ENCODE measurements at places on chromosomes 3 and 15. TPM values are rescaled to one million over a fixed set of nuclear protein-coding genes. Genes with fewer than 3 reads are reported as not detected.
A peak's percentile ranks its signal among the peaks of the same experiment; 100 is the strongest.

- DNase-seq: peak; percentile 6
Measured at GRCh38 chr15:75228787-75229186, 27.1 kb downstream of the C15orf39 start.

DNA sequence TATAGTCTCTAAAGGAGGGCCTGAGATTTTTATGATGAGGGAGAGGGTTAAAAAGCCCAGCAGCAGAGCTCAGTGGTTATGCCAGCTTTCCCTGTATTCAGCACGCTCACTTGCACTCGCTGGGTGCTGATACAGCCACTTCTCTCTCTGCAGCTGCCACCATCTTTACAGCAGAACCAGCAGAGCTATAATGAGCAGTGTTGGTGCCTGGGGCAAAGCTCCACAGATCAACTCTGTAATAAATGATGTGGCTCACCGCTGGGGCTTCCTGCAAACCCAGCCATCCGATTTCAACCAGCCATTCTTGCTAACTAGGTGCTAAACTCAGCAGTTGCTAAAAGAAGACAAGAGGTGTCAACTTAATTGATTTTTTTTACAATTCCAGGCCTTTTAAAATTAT is 48.0 kb downstream of the ARNT2 start:
- DNase-seq: no peak

- DNase-seq: no peak
Measured at GRCh38 chr3:186577521-186577920, 7.0 kb downstream of the DNAJB11 start.

GRCh38 chr3:133928136-133928893 is 32.6 kb upstream of the RAB6B start:
- DNase-seq: no peak

DNA sequence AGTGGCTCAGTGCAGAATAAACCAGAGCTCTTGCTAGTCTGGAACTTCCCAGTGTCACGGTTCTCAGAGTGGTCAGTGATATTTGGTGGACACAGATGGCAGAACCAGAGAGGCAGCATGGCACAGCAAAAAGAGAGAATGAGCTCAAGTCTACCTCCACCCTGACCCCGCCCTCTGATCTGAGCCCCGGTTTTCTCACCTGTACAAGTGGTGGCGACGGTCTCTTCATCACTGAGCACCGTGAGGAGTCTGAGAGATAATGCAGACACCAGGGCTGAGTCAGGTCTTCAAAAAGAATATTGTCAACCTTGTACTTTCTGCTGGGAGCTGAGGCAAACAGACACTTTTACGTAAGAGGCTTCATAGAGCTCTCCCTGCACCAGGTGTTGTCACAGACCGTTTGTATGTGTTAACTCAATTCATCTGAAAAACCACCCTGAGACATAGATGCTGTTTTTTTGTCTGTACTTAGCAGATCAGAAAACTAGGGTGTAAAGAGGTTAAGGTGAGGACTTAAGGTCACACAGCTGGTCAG is 13.2 kb downstream of the FGD5 start:
- DNase-seq: no peak

DNA sequence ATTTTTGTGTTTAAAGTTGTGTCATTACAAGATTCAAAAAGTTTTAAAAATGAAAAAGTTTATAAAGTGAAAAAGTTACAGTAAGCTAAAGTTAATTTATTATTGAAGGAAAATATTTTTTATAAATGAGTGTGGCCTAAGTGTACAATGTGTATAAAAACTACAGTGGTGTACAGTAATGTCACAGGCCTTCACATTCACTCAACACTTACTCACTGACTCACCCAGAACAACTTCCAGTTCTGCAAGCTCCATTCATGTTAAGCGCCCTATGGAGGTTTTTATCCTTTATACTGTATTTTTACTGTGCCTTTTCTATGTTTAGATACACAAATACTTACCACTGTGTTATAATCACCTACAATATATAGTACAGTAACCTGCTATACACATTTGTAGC is 76.3 kb downstream of the DTWD1 start:
- no peak for DNase-seq

GRCh38 chr3:119809249-119810017 is 27.5 kb downstream of the NR1I2 start:
- no peak for DNase-seq

Gene MEIS2
- 6.0 TPM for total RNA-seq

Gene RTP3
- total RNA-seq: not detected

Gene FAM3D
- total RNA-seq: not detected

Gene CIDEC
- not detected for total RNA-seq

All from glutamatergic neuron (in vitro differentiated cells).